ENCODE measurements at places on chromosomes 5 and 9. TPM values are rescaled to one million over a fixed set of nuclear protein-coding genes. Genes with fewer than 3 reads are reported as not detected.

The MCC gene
- 64.7 TPM for total RNA-seq

The FCN2 gene
- not detected for total RNA-seq

The MYMK gene
- total RNA-seq: not detected

The CMYA5 gene
- 1.3 TPM for total RNA-seq

The PFN3 gene
- not detected for total RNA-seq

The SPINK1 gene
- total RNA-seq: not detected

The QRFP gene
- not detected for total RNA-seq

The PIP5K1B gene
- under 0.01 TPM for total RNA-seq

The OLFM1 gene
- total RNA-seq: 5.5 TPM

The SCAI gene
- 6.7 TPM for total RNA-seq

The PCDHB11 gene
- 0.18 TPM for total RNA-seq

The ASTN2 gene
- total RNA-seq: 7.1 TPM

The TAF1L gene
- total RNA-seq: not detected

The PGGT1B gene
- total RNA-seq: 17.6 TPM

The LOX gene
- total RNA-seq: 94.2 TPM

The DIRAS2 gene
- total RNA-seq: 6.7 TPM

The ARHGEF39 gene
- total RNA-seq: 0.09 TPM

The MARCOL gene
- total RNA-seq: 8.3 TPM

The SLC24A2 gene
- total RNA-seq: not detected
